Right cardiac atrium (tissue), 5 donors: ENCODE measurements at places on chromosomes 7 and 10.
A peak's percentile ranks its signal among the peaks of the same experiment; 100 is the strongest.

DNA sequence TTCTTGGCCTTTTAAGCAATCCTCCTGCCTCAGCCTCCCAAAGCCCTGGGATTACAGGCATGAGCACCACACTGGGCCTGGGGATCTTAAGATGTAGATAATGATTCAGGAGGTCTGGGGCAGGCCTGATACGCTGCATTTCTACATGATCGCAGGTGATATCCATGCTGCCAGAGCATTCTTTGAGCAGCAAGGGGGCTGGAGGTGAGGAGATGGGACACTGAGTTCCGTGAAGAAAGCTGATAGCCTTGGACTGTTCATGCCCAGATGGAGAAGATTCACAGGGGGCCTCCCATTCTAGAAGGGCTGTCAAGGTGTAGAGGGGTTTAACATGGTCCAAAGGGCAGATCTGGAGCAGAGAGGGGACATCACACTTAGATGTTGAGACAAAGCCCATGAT is 480.3 kb downstream of the RPS24 start:
- DNase-seq, result no peak

- DNase-seq, result no peak
These were observed 140.1 kb downstream of the ZFAND4 start for GRCh38 chr10:45532480-45532879.

- no peak for DNase-seq
These were observed 167.2 kb downstream of the SLIT1 start for GRCh38 chr10:97018251-97019212.

DNA sequence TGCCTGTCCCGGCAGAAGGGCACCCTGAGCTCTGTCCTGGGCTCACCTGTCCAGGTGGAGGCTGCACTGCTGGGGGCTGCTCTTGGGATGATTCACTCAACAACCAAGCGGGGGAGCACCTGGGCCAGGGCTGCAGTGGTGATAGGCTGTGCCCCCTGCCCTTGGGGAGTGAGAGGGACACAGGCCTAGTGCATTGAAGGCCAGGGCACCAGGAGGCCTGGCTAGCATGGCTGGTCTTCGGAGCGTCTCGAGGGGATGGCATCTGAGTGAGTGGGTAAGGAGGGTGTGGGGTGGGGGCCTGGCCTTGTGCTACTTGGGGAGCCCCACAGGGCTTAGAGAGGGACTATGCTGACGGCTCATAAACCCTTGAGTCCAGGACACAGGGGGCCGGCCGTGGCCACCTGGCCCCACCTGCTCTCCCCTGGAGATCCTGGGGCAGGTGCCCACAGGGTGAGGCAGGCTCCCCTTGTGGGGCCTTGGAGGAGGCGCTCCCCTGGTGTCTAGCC is 3.1 kb downstream of the PWWP2B start:
- peak; percentile 45 for DNase-seq

GRCh38 chr7:99504603-99505323 is at the start of gene ZKSCAN5:
Gene ZKSCAN5, plus strand, starts transcription at chr7:99504662. Its CDS starts 1,383 bp downstream, at chr7:99506045.
- peak; percentile 100 for DNase-seq
